Pulmonary artery endothelial cell (primary cell): ENCODE measurements at places on chromosomes 5 and 9. TPM values are rescaled to one million over a fixed set of nuclear protein-coding genes. Genes with fewer than 3 reads are reported as not detected.

KIF4B gene
- total RNA-seq = 0.13 and 0.21 TPM in 2 replicates

SPINK7 gene
- total RNA-seq = not detected in 2 replicates

RGS3 gene
- total RNA-seq = 278 and 424 TPM in 2 replicates

NTRK2 gene
- under 0.01 and 0.04 TPM in 2 replicates for total RNA-seq

SWI5 gene
- 32.4 and 32.5 TPM in 2 replicates for total RNA-seq

PCDHB15 gene
- total RNA-seq = 0.26 and 0.95 TPM in 2 replicates

CPLANE1 gene
- total RNA-seq = 10.0 and 15.3 TPM in 2 replicates

SEPTIN8 gene
- total RNA-seq = 55.6 and 88.8 TPM in 2 replicates

SLC45A2 gene
- 0.13 TPM in 1 of 2 replicates, not detected in the other for total RNA-seq

GAS1 gene
- total RNA-seq = 0.13 and 0.18 TPM in 2 replicates

IGIP gene
- 4.1 and 4.6 TPM in 2 replicates for total RNA-seq

OBP2B gene
- not detected in 2 replicates for total RNA-seq

ADAM19 gene
- 8.9 and 33.2 TPM in 2 replicates for total RNA-seq

SLC35D2 gene
- total RNA-seq = 20.9 and 24.5 TPM in 2 replicates

KIF20A gene
- total RNA-seq = 47.2 and 125 TPM in 2 replicates

SCGB3A1 gene
- not detected in 2 replicates for total RNA-seq

MAMDC2 gene
- total RNA-seq = 26.4 and 37.7 TPM in 2 replicates

ZNF622 gene
- 38.0 and 41.9 TPM in 2 replicates for total RNA-seq
